ENCODE measurements at places on chromosomes 3 and 15.

DNA sequence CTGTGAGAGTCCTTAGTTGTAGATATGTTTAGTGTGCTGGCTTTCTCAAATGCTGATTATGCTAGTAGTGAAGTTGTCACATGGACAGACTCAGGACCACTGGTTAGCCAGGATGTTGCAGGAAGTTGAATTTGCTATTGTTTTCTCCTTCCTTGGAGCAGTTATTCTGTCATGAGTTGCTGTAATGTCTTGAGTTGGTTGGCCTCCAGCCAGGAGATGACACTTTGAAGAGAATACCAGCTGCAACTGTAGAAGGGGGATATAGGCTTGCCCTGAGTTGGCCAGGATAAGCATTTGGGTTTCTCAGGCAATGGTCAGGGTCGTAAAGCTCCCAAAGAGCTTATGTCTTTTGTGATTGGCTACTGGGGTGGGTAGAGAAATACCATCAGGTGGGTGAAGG lies 206.7 kb downstream of the ZNF621 start:
- DNase-seq = no peak

DNA sequence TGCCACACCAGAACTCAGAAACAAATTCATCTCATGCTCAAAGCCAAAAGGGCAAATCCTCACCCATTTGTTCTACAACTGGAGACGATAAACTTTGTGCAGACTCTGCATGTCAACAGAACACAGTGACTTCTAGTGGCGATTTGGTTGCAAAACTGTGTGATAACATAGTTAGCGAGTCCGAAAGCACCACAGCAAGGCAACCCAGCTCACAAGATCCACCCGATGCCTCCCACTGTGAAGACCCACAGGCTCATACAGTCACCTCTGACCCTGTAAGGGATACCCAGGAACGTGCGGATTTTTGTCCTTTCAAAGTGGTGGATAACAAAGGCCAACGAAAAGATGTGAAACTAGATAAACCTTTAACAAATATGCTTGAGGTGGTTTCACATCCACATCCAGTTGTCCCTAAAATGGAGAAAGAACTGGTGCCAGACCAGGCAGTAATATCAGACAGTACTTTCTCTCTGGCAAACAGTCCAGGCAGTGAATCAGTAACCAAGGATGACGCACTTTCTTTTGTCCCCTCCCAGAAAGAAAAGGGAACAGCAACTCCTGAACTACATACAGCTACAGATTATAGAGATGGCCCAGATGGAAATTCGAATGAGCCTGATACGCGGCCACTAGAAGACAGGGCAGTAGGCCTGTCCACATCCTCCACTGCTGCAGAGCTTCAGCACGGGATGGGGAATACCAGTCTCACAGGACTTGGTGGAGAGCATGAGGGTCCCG lies 199.7 kb downstream of the AKAP13 start:
- DNase-seq = no peak

GRCh38 chr15:37134699-37135131 lies 34.4 kb upstream of the MEIS2 start:
- no peak for DNase-seq

GRCh38 chr3:169505577-169506230 lies 157.8 kb downstream of the MECOM start:
- no peak for DNase-seq

DNA sequence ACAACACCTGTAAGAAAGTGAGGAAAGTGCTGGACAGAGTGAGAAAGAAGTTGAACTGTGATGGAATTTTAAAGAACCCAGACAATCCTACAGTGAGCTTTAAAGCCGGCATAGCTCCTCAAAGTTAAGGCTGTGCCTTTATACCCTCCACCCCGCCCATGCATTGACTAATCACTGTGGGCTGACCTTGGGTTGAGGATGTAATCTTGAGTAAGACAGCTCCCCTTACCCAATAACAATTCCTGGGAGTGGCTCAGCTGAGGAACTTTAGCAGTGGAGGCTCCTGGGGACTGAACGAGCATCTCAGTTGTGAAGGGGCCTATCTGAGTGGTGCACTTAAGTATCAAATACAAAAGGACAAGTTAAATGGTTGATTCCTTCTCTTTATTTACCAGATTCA lies 35.7 kb upstream of the ZNF770 start:
- DNase-seq = no peak

DNA sequence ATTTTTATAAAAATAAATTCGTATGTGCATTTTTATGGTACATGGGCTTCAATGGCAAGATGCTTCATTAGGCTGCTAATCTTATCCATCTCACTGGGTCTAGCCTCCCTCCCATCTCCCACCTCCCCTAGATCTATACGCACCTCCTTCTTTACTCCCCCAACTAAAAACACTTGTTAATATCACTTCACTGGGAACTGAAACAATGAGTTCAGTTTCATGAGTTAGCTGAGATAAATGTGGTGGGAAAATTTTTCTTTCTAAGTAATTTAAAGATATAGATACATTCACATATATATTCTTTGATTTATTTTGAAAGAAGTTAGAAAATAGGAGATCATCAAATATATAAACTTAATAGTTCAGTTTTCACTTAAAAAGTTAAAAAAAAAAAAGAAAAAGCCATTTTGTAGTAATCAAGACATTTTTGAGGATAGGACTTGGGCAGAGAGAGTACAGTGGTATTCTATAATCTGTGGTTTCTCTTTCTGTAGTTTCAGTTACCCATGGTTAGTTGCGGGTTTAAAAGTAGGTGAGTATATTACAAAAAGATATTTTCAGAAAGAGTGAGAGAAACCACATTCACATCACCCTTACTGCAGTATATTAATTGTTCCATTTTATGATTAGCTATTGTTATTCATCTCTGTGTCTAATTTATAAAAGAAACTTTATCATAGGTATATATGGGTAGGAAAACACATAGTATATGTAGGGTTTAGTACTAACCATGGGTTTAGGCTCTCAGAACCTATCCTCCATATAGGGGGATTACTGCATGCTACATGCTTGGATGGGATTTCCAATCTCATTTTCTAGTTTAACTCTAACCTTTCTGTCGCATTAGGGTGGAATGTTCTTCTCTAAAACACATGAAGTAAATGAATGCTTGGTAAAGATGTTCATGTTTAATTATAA lies 316.0 kb upstream of the CBLB start:
- no peak for DNase-seq

- DNase-seq = no peak
Measured at GRCh38 chr3:78153973-78154372, 1114.1 kb downstream of the ROBO2 start.

DNA sequence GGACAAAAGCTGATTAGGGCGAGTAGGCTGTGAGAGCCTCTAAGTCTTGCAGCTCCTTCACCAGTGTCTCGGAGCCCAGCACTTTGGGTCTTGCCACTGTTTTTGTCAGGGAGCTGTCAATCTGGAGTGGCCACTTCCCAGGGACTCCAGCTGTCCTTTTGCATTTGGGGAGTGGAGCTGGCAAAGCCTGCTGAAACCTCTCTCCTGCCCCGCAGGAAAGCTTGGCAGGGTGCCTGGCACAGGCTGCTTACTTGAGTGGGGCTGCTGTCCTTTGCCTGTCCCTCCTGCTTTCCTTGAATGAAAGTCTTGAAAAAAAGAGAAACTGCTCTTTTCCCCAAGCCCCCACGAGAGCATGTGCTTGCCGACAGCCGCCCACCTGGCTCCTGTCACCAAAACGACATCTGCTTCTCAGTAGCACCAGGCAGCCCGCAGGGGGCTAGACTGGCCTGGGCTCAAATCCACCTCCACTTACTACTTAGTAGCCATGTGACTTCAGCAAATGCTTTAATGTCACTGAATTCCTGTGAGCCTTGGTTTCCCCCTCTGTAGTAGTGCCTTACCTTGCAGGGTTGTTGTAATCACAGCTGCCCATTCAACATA lies 13.7 kb downstream of the USP13 start:
- no peak for DNase-seq

DNA sequence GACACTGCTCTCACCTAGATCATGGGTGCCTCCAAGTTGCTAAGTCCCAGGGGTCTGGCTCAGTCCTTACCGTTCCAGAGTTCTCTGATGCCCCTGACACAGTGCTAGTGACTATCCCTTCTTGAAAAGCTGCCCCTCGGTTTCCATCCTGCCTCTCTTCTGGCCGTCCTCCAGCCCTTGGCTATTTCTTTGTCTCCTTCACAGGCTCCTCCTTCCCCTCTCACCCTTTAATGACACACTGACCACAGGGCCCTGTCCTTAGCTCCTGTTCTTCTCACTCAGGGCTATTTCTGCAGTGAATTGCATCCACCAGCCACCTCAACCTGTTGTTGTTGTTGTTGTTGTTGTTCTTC lies 31.1 kb downstream of the SLC28A1 start:
- DNase-seq = no peak

DNA sequence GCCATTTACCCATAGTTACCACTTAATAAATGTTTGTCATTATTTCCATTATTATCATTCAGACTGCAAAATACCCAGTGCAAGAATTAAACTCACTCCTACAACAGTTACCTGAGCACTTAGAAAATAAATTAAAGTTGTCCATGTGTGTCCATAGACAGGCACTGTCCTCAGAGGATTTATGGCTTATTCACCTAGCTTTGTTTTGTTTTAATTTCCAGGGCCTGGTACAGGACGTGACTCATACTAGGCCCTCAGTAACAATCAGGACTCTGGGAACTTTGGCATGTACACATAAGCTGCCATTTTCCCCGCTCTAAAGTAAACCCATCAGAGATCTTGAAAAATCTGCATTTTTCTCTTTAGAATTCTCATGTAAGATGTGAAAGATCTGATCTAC lies 458.5 kb upstream of the ARRDC4 start:
- no peak for DNase-seq

GRCh38 chr3:88321363-88322050 lies 171.7 kb downstream of the C3orf38 start:
- DNase-seq = no peak

GRCh38 chr3:127137113-127137512 lies 55.8 kb upstream of the PRR23E start:
- DNase-seq = no peak

DNA sequence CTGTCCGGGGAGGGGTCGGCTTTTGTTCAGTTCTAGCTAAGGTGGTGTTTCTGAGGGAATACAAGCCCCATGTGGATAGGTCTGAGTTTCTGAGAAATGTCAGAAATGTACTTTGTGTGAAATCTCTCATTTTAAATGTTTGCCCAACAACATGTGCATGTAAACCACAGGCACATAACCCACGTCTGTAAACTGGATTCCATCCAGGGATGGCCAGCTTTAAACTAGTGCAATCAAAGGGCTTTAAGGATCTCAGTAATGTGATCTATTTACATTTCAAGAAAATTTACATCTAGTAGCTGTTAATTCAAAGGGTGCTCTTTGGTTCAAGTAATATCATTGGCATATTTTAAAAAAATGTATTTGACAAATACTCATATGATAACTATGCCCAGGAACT lies 52.0 kb downstream of the POLR2M start:
- DNase-seq = no peak

GRCh38 chr3:126029241-126029640 lies 54.7 kb downstream of the SLC41A3 start:
- no peak for DNase-seq

DNA sequence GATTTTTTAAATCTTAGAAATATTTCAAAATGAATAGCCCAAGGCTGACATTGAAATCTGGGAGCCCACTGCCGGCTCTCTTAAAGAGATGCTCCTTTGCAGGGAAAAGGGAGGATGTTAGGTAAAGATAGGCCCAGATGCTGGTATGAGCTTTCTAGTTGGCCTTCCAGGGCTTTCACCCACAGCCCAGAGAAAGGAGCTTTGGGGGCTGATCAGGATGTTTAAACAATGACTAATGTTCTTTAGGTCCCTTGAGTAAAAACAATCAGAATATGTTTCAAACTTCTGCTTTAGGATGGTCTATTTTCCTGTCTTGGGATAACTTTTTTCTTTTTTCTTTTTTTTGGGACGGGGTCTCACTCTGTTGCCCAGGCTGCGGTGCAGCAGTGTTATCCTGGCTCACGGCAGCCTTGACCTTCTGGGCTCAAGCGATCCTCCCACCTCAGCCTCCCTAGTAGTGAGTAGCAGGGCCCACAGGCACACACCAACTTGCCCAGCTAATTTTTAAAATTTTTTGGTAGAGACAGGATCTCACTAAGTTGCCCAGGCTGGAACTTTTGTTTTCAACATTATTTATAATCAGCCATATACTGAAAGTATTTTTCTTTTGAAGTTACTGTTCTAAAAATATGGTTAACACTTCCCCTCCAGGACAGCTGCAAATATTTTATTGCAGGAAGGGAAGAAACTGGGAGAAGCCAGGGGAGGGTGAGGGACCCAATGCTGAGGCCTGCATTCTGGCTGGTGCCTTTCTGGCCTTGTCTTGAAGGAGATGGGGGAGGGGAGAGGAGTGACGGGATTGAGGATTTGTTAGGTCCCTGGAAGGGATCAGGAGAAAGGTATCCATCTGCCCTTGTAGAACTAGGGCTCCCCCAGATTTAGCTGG lies 70.1 kb downstream of the TRAK1 start:
- no peak for DNase-seq

DNA sequence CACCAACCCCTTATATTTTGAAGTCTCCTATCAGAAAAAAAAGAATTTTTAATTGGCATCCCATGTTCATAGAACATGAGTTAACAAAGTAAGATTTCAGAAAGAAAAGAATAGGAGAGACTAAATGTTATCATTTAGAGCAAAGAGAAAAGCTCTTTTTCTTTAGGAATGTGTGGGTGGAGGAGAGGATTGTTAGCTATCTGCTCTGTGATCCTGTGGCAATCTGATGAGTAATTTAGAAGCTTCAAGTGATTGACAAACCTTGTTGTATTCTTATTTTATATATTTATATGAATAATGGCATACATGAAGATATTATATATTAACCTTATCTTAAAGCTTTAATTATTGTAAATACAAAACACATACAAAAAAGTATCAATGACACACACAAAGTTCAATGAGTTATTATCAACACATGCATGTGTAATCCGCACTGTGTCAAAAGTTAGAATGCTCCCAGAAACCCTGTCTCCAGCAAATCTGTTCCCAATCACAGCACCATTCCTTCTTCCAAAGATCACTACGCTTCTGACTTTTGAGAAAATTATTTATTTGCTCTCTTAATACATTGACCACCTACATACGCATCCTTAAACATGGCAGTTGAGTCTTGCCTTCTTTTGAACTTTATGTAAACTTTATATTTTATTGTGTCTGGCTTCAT lies 907.4 kb downstream of the MCTP2 start:
- no peak for DNase-seq

- no peak for DNase-seq
Measured at GRCh38 chr3:89467898-89468363, 360.5 kb downstream of the EPHA3 start.

DNA sequence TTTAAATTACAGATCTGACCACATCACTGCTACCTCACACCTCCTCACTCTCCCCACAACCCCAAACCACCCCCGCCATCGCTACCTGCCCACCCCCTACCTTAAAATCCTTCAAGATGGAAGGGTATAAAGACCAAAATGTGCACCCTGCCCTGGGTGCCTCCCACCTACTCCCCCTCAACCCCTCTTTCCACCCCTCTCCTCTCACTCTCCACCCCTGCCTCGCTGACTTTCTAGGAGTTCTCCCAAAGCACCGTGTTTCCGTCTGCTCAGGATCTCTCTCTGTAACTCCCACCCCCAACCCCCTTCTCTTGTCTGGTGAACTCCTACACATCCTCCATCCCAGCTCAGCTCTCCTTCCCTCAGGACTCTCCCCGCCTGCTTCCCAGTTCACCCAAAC lies 69.1 kb downstream of the MEGF11 start:
- no peak for DNase-seq

Measured in NCI-H1417 treated with DMSO at 0.1 percent for 48 hours (cell line).